GM23248 (cell line): ENCODE measurements at places on chromosomes 7 and 10. TPM values are rescaled to one million over a fixed set of nuclear protein-coding genes. Genes with fewer than 3 reads are reported as not detected.

- H3K27ac ChIP-seq: no peak overlapping the region
- no peak overlapping the region for H3K4me3 ChIP-seq
- peaks cover 34% of the 10 kb centered on the region for H3K4me1 ChIP-seq
- DNase-seq: peak; percentile 58
- H3K36me3 ChIP-seq: no peaks in the 10 kb centered on the region
Observed at GRCh38 chr7:41693150-41693997, 9.5 kb downstream of the INHBA start.

DNA sequence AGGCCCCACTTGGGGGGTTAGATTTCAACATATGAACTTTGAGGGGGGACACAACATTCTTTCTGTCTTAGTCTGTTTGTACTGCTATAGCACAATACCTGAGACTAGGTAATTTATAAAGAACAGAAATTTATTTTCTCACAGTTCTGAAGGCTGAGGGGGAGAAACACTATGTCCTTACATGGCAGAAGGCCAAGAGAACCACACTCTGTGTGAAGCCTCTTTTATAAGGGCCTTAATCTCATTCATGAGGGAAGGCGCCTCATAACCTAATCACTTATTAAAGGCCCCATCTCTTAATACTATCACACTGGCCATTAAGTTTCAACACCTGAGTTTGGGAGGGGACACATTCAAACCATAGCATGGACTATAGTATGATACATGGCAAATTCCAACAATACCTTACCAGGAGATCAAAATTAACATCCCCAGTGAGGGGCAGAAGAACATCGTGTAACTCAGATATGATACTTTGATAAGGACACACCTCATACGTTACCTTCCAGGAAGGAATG is 9.3 kb upstream of the PDLIM1 start:
- no peaks in the 10 kb centered on the region; the same call in 1 of the 2 replicates for H3K4me1 ChIP-seq
- no peak for DNase-seq
- H3K4me3 ChIP-seq: no peak overlapping the region
- no peaks in the 10 kb centered on the region for H3K36me3 ChIP-seq
- H3K27me3 ChIP-seq: no peaks in the 10 kb centered on the region

DNA sequence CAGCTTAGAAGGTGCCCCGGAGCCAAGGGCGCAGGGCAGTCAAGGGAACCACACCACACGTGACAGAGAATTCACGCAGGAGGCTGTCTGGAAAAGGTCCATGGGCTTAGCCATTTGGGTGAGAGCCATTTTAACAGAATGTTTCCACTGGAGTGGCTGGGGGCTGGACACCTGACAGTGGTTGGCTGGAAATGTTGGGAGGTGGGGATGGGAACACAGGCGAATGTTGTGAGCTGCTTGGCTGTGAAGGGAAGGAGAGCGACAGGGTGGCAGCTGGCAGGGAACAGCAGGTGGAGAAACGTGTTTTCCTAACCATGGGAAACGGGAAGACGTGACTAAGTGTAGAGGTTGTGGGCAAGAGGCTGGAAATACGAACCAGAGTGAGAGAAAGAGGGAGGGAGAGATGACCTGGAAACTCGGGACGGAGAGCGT is 100.5 kb upstream of the ZNF32 start:
- no peak for DNase-seq
- H3K4me3 ChIP-seq: no peak overlapping the region
- no peaks in the 10 kb centered on the region for H3K36me3 ChIP-seq
- H3K27ac ChIP-seq: no peak overlapping the region

The PAPOLB gene
- total RNA-seq: 0.11 TPM in 1 of 2 replicates, not detected in the other

GRCh38 chr10:13681095-13681494 is 94.3 kb downstream of the PRPF18 start:
- H3K36me3 ChIP-seq: 0 out of 2 replicates have a peak, but pooled peaks cover 8% of the 10 kb centered on the region
- peaks cover 10% of the 10 kb centered on the region for H3K4me1 ChIP-seq
- no peaks in the 10 kb centered on the region for H3K27me3 ChIP-seq
- H3K27ac ChIP-seq: no peak overlapping the region

DNA sequence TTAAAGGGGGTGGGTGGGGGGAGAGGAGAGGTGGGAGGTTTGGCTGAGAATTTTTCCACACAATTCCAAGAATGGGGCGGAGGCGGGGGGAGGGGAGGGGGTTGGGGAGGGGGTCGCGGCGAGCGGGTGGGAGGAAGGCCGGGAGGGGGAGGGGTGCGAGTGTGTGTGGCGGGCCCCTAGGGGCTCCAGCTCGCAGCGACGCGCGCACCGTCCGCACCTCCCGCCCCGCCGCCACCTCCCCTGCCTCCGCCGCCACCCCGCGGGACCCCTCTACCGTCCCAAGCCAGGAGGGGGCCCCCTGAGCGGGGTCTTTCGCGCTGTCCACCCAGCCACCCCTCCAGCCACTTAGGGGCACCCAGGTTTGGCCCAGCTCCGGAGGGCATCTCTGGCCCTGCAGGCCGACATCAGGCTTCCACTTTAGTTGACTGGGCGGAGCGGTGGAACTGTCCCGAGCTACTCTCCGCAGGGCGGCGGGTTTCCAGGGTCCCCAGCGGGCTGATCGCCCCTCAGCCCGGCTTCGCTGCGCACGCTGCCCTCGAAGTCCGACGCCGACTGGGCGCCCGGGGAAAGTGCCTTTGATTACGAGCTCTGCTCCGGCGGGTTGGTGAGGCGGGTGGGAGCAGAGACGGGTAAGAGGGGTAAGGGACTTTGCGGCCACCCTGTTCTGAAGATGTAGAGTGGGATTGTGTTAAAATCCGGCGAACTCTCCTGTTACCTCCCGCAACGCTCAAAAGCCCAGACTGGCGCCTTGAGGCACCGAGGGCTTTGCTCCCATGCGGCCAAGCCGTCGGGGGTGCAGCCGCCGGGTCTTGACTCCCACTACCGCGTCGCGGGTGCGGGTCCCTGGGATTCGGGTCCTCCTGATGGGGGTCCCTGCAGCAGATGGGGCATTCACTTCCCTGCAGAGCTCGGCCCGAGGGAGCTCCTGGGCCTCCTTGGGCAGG is 1.8 kb upstream of the VAX1 start:
- peaks cover 76% of the 10 kb centered on the region for H3K27me3 ChIP-seq
- H3K4me1 ChIP-seq: no peaks in the 10 kb centered on the region; the same call in 1 of the 2 replicates
- DNase-seq: no peak
- no peak overlapping the region for H3K27ac ChIP-seq
- H3K36me3 ChIP-seq: no peaks in the 10 kb centered on the region
- no peak overlapping the region for H3K4me3 ChIP-seq
